ENCODE measurements at places on chromosomes 16 and 17.

DNA sequence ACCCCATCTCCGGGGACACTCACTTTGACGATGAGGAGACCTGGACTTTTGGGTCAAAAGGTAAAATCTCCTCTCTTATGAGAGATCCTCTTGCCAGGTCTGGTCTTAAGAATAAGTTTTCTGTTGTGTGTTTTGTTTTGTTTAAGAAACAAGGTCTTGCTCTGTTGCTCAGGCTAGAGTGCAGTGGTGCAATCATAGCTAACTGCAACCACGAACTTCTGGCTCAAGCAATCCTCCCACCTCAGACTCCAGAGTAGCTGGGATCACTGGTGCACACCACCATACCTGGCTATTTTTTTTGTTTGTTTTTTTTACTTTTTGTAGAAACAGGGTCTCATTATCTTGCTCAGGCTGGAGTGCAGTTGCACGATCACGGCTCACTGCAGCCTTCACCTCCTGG lies 4.1 kb downstream of the MMP25 start:
- DNase-seq = no peak

- DNase-seq = no peak
These were observed 33.7 kb downstream of the TADA2A start for GRCh38 chr17:37440424-37440823.

DNA sequence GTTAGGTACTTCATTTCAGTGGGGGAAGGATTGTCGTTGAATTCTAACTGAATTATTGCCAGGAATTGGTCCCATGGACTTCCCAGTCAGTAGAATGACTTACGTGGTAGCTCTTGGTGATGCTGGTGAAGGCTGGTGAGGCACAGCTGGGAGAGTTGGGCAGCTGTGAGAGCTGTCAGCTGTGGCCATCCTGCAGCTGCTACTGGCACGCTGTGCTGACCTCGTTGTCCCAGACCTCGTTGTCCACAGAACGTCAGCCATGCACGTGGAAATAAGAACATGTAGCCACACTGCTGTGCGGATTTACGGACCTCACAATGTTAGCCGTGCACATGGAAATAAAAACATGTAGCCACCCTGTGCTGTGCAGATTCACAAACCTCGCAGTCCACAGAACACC lies 102.3 kb downstream of the NPIPB11 start:
- DNase-seq = no peak

- DNase-seq = no peak
These were observed 11.0 kb downstream of the KRT32 start for GRCh38 chr17:41456204-41456603.

- no peak for DNase-seq
These were observed 8.3 kb upstream of the SPPL2C start for GRCh38 chr17:45836047-45837044.

- no peak for DNase-seq
These were observed 36.7 kb downstream of the GRIN2C start for GRCh38 chr17:74822939-74823367.

DNA sequence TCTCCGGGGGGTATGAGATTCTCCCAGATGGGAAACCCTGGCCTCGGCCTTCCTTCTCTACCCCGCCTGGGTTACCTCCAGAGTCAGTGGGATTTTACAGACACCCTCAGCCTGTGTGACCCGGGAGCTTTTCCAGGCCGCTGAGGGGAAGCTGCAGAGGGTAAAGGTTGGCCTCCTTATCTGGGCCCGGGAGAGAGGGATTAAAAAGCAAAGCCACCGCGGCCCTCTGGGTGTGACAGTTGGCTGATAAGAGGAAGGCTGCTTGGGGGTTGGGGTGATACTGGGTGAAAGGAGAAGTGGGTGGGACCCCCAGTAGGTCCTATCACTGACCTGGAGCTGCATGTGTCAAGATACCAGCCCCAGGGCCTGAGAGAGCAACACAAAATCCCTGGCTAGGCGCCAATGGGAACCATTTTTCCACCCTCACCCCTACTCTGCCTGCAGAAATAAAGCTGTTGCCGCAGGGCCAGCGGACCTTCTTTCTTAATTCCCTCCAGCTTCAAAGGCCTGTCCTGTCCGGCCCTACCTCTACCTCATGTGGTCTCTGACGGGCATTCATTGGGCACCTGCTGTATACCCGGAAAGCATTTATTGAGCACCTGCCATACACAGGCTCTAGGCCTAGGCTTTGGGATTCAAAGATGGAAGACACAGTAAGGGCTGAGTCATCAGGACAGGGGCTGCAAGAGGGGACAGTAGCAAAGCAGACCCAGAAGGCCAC lies 77.6 kb upstream of the GSE1 start:
- no peak for DNase-seq

DNA sequence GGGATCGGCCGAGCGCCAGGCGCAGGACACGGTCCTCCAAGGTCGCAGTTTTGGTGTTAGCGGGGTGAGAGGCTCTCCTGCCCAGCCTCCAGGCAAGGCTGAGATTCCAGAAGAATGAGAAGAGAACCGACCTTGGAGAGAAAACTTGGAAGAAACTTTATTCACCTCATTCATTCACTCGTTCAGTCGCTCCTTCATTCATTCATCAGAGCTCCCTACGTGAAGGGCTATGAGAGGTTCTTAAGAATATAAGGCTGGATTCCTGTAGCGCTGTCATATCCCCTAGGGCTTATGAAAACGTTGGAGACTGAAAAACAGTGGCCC lies 991 bp upstream of the MYH10 start:
- DNase-seq = no peak

DNA sequence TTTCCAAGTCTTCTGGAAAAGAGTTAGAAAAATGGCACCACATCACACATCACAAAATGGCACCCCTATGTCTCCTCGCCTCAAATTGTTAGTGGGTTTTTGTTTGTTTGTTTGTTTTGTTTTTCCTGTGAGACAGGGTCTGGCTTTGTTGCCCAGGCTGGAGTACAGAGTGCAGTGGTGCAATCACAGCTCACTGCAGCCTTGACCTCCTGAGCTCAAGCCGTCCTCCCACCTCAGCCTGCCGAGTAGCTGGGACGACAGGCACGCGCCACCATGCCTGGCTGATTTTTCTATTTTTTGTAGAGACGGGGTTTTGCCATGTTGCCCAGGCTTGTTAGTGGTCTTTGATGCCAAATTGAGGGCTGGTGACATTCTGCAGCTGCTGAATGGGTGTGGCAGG lies 3.8 kb upstream of the CRISPLD2 start:
- DNase-seq = no peak

DNA sequence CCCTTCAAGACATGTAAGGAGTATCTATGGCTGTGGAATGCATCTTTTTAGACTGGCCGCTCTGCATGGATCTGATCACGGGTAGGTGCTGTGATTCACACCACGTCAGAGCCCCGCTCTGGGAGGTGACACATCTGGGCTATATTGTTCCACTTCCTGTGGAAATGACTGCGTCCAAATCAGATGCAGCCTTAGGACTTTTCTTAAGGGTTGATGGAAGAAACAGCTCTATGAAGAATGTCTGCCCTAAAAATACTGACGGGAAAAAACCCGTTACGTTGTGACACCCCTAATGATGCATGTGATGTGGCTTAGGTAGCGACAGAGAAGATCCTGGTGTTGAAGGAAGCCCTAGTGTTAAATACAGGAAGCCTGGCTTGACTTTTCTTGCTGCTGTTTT lies 12.2 kb downstream of the BANP start:
- no peak for DNase-seq
